ENCODE measurements at places on chromosomes 1 and 21.

DNA sequence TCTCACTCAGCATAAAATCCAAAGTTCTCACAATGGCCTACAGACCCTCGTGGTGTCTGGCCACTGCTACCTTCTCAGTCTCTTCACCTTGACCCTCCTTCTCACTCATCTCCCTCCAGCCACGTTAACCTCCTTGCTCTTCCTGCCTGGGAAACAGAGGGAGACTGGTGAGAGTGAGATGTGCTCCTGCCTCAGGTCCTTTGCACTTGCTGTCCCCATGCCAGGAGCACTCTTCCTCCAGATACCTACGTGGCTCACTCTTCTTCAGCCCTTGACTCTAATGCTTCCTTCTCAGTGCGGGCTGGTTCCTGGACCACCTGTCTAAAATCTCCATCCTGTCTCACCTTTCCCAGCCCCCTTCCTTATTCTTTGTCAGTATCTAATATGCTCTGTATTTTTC, 24.7 kb downstream of the TRIM62 start:
- DNase-seq = no peak

- no peak for DNase-seq
Measured at GRCh38 chr1:35573198-35574124, at the start of gene TFAP2E. Gene TFAP2E, plus strand, starts transcription at chr1:35573314. Its CDS starts 264 bp downstream, at chr1:35573578.

- DNase-seq = no peak
Measured at GRCh38 chr21:39881661-39882060, 14.4 kb downstream of the PCP4 start.

- no peak for DNase-seq
Measured at GRCh38 chr1:183473217-183473536, 878 bp downstream of the SMG7 start.

DNA sequence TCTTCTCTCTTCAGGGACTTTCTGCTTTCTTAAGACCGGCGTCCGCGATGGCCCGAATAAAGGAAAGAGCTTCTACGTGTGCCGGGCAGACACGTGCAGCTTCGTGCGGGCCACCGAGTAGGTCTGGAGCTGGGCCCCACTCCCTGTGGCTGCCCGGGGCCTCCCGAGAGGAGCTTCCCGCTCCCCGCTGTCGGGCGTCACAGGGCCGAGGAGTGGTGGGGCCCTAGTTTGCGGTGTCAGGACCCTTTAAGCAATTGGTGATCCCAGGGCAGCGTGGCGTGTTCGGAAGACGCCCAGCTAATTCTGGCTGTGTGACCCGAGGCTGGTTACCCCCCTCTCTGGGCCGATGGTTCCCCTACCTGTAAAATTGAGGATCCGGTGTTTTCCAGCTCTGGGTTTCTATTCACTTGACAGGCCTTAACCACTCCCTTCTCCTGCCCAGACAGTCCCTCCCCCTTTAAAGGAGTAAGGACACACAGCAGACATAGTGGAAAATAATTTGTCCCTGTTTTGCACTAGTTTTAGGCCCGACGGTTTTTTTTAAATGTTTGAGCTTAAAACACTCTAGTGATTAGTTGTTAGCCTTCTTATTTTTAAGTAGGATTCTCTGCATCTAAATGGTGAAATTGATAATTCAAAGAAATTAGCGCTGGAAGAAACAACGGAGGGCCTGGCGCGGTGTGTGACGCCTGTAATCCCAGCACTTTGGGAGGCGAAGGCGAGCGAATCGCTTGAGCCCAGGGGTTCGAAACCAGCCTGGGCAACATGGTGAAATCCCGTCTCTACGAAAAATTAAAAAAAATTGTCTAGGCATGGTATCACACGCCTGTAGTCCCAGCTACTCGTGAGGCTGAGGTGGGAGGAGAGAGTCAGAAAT, 553 bp downstream of the TTF2 start:
- peak; percentile 1 for DNase-seq

GRCh38 chr1:34681480-34682451, 73.1 kb upstream of the GJB5 start:
- peak; percentile 2 for DNase-seq

DNA sequence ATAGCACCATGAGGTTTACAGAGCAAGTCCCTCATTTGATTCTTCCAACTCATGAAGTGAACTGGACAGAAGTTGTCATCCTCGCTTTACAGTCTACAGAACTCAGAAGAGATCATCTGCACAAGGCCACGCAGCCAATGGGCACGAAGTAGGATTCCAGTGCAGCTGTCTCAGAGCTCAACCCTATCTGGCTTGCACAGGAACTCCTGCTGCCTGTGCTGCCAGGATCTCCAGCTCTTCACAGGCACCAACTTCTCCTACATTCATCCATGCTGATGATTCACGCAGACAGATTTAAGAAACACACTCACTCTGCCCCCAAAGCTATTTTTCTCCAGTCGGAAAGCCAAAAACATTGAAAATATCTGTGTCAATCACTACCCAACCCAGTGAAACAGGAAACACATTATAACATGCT, 157.0 kb downstream of the RERE start:
- no peak for DNase-seq

DNA sequence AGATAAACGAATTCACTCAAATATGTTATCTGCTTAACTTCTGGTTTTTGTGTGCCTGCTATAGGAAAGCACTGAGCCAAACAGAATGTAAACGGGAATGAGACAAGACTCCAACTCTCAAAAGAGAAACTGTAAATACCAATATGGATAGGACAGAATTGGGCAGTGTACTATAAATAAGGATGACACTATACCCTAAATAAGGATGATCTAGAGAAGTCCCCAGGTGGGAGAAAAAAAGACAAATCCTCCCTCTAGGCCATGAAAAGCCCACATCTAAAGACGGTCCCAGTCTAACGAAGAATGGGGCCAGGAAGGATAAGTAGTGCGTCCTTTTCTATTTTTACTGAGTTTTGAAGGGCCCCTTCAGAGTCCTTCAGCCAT, 1.5 kb upstream of the GABPB2 start:
- DNase-seq = no peak

GRCh38 chr1:163166886-163167555, 35.7 kb downstream of the RGS5 start:
- no peak for DNase-seq

DNA sequence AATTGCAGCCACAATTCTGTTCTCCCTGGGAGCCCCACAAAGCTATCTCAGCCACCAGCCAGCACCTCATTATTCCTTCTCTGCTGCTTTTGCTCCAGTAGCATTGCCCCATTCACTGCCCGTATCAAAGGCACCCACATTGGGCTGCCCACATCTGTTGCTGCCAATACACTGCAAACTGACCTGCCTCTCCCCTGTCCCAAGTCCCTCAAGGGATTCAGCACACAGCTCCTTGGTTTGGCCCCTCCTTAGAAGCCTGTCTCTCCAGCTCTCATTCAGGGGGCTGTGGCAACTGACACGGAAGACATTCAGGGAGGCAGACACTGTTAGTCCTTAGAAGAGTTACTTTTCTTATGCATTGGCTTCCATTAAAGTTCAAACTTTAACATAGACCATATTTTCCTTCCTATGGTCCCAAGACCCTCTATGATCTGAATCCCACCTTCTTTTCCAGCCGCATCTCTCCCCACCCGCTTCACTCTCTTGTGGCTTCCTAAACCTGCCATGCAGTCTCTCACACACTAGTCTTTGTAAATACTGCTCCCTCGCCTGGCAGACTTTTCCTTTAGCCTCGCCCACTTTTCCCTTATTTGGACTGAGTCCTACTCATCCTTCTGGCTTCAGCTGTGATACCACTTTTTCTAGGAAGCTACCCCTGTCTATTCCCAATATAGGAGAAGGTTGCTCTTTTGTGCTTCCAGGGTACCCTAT, 19.3 kb upstream of the KLHDC8A start:
- no peak for DNase-seq

GRCh38 chr1:158179301-158180041, 1.2 kb upstream of the CD1D start:
- no peak for DNase-seq

DNA sequence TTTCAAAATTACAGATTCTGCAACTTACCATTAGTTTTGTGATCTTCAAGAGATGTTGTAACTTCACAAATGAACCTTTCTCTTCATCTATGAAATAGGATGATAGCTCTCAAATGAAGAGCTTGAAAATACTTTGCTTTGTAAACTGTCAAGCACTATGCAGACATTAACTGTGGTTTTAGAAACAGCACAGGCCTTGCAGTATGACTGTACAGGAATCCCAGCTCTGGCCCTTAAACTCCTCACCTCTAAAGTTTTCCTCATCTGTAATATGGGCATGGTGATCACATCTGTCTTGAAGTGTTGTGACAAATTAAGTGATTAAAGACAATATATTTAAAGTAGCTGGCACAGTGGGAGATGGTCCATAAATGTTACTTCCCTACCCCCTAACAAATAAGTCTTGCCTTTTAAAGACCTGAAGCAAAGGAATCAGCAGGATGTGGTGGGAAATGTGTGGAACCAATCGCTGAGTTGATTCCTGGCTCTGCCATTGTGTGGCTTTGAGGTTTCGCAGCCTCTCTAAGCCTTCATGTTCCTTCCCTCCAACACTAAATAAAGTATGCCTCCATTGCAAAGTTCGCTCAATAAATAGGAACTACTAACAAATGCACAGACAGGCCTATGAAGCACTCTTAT, 5.5 kb upstream of the PTP4A2 start:
- DNase-seq = no peak

- peak; percentile 26 for DNase-seq
Measured at GRCh38 chr1:90721210-90722194, 4.4 kb upstream of the BARHL2 start.

DNA sequence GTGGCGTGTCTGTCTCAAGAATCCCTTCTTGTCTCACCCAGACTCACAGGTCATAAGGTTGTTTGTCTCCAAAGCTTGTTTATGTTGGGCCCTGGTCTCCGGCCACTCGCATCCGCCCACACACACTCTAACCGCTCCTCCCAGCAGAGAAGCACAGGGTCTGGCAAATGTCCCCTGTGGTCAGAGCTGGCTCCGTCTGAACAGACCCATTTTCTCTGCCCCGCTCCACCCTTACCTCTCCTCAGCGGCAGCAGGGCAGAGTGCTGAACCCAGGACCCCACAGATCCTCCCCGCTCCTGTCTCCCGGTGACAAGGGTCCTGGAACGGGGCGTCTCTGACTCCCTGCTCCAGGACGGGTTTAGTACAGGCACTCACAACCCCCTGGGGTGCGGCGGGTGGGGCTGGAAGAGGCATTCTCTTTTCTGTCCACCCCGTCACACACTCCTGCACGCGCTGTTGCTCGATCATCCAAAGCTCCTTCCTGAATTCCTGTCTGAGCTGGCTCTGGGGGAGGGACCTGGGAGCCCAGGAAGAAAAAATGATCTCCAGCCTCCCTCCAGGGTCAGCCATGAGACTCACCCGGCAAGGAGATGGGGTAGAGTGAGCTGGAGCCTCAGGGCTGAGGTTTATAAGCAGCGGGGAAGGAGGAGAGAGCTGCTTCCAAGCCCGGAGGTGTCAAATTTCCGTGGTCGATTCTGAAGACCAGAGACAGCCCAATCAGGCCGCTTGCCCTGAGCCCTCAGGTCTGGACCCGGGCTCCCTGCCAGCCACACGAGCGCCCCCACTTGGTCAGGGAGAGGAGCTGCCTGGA, at the start of gene S100A13:
Gene S100A13, minus strand, starts transcription at position 602 of the 811 bp plus-strand sequence. CDS start 1,033 bp downstream, outside the sequence.
- DNase-seq = no peak

GRCh38 chr1:10113501-10113900, 80.7 kb downstream of the UBE4B start:
- no peak for DNase-seq

- peak; percentile 29 for DNase-seq
Measured at GRCh38 chr1:2228694-2229036, 546 bp downstream of the SKI start.

- no peak for DNase-seq
Measured at GRCh38 chr1:66876664-66877063, 48.0 kb downstream of the DNAI4 start.

DNA sequence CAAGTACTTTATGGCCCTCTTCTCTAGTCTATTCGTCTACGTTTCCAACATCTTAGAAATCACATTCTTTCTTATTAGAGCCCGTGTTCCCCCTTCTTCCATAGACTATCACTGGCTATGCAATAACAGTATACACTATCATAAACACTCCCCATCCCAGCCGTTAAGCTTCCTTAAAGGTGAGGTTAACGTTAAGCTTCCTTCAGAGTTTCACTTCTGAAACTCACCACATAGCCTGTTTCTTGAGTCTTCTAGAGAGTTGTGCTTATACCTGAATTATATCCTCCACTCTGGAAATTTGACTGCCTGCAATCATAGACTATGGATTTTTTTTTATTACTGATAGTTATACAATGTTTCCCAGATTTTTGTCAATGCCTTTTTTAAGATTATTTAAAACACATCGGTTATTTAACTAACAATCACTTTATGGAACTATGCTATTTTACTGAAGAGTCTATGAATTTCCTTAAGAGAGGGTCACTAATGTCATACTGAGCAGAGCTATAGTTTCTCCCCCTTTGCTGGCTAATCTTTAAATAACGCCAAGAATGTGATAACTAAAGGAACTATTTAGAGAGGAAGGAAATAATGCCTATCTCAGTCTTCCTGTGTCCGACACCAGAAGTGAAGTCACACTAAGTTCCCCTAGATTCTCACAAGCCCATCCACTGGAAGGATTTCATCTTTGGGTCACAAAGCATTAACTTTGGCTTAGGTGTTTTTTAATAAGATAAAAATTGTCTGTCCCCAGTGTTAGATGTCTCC, 16.8 kb downstream of the FCER1A start:
- no peak for DNase-seq

Data from T follicular helper cell (primary cell).